ENCODE measurements at places on chromosomes 3 and 15.

DNA sequence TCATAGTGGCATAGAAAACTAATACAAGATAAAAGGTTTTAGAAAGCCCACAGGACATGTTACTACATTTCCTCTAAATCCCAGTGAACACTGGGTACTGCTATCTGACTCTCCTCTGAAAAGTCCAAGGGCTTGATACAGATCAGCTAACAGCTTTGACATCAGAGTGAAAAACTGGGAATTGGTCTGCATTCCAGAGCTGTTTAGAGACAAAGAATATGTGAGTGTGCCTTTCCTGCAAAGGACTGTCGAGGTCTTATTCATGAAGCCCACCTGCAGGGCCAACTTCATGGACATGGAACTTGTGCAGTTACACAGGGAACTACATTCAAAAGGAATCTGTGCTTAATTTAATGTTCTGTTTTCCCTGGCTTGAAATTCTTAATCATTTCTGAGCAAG, 5.2 kb upstream of the TMCO5A start:
- DNase-seq, result no peak

DNA sequence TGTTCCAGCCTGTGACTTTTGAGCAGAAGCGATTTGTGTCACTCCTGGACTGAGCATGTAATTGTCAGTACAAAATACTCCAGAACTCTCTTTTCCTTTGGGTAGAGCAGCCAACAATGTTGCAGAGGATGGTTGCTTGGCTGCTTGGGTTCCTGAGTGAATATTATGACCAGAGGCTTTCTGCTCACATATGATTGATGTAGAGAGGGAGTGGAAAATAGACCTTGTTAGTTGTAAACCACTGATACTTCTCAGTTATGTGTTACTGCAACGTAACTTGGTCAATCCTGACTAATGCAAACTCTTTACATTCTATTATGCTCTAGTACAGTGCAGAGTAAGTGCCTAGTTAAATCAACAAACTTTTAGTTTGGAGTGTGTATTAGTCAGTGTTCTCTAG, 322.6 kb upstream of the KCNH8 start:
- no peak for DNase-seq

DNA sequence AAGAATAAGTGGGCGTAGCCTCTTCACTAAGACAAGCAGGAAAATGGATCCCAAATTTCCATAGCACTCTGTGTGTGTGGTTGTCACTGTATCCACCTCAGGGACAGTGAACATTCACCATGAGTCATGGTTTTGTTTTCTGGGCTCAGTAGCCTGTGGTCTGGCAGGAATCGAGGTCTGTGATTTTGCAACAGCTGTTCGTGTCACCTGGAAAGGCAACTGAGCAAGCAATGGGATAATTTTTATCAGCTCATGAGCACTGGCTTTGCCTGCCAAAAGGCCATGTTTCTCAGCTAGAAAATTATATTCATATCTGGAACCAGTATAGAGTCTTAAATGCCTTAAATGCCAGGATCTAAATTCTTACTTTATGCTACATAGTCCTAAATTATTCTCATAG, 60.9 kb downstream of the STRIT1 start:
- no peak for DNase-seq

GRCh38 chr3:13042127-13042701, 31.0 kb downstream of the IQSEC1 start:
- DNase-seq, result no peak

DNA sequence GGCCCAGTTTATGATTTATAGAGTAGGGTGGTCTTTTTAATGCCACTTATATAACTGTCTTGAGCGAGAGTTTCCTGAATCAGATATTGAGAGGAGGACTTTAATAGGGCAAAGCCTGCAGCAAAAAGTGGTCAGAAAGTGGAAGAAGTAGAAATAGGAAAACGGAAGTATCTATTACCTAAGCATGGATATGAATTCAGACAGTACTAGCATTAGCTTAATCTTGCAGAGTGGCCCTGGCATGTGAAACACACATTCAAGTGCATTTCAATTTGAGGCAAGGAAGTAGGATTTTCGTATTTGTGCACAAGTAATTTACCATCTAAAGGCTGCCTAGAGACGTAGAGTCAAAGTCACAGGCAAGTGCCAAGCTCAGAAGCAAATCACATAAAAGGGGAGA, 622.3 kb downstream of the DIPK2A start:
- no peak for DNase-seq

GRCh38 chr3:32184187-32184730, 54.2 kb upstream of the CMTM8 start:
- no peak for DNase-seq

All from left renal pelvis (tissue), 4 donors.